Muscle of leg (tissue), 16 donors: ENCODE measurements at places on chromosomes 16 and 17. TPM values are rescaled to one million over a fixed set of nuclear protein-coding genes. Genes with fewer than 3 reads are reported as not detected.

- H3K27ac ChIP-seq, result no peak overlapping the region
- peak; percentile 89 for DNase-seq
- no peak overlapping the region for H3K4me3 ChIP-seq
These were observed 56.3 kb upstream of the DHX40 start for GRCh38 chr17:59508999-59509625.

DNA sequence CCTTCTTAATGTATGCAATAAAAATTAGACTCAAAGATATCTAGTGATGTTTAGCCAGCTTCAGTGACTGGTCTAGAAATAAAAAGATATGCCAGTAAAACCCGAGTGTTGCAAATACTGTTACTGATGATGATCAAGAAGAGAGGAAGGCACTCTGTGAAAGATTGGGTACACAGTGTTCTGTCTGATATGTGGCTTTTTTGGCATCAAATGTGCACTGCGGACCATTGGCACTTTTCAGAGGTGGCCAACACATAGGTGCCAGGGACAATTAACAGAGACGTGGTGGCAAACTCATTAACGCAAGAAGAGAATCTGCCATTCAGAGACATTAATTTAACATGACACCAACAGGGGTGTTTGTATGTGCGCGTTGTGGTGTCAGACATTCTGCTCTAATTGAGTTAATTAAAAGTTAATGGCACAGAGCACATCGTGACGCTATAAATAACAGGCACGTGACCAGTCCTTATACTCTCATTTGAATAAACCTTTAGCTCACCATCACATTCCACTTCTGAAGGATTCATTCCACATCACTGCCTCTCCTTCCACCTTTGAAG lies 549.3 kb upstream of the HSBP1 start:
- H3K4me1 ChIP-seq, result no peaks in the 10 kb centered on the region
- H3K4me3 ChIP-seq, result no peak overlapping the region
- no peak overlapping the region for H3K27ac ChIP-seq
- H3K36me3 ChIP-seq, result no peaks in the 10 kb centered on the region

OTOA gene
- 0.13 TPM for total RNA-seq

TAC4 gene
- 0.75 TPM for total RNA-seq

DNA sequence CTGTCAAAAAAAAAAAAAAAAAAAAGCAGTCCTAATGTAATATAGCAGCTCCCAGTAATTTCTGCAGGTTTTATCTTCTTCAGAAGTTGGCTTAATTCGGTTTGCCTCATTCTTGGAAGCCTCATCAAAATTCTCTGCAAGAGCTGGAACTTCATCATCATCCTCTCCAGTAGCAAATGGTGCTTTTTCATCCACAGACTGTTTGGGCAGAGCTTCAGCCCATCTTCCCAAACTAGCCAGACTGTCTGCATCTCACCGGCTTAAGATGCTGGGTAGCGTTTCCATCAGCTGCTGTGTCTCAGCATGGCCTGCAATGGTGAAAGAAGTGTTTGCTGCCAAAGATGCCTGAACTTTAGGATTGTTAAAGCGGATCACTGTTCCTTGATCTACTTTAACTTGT lies 112.6 kb downstream of the AIPL1 start:
- no peak for DNase-seq
- no peak overlapping the region for H3K27ac ChIP-seq
- H3K4me1 ChIP-seq, result peaks cover 9% of the 10 kb centered on the region
- H3K27me3 ChIP-seq, result no peaks in the 10 kb centered on the region

NPIPA1 gene
- 93.3 TPM for total RNA-seq

DNA sequence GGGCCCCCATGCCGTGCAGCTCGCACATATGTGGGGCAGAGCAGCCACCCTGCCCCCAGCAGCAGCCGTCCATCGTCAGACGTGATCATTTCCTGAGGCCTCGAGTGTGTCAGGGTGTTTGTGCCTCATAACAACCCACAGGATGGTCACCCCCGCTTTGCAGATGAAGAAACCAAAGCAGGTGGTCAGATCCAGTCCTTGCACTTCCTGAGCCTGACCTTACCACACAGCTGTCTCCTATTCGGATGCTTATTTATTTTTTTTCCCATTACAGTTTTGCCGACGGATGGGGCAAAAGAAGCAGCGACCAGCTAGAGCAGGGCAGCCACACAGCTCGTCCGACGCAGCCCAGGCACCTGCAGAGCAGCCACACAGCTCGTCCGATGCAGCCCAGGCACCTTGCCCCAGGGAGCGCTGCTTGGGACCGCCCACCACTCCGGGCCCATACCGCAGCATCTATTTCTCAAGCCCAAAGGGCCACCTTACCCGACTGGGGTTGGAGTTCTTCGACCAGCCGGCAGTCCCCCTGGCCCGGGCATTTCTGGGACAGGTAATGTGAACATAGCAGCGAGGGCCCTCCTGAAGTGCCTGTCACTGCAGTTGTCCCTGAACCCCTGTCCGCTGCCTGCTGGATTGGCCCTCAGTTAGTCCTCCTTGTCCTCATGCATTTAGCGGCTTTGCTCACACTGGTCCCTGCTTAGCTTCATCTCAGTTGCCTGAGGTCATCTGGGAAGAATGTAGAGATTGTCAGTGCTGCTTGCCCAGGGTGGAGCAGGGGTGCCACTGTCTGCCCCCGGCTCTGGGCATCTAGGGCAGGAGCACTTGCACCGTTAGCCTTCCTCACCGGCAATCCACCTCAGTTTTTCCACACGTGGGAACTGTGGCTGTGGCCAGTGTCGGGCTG lies 1.4 kb downstream of the MPG start:
- H3K27me3 ChIP-seq, result no peaks in the 10 kb centered on the region
- peaks cover 40% of the 10 kb centered on the region for H3K36me3 ChIP-seq
- peak overlapping the region; percentile 76 for H3K27ac ChIP-seq

SLC13A2 gene
- total RNA-seq, result not detected

DNA sequence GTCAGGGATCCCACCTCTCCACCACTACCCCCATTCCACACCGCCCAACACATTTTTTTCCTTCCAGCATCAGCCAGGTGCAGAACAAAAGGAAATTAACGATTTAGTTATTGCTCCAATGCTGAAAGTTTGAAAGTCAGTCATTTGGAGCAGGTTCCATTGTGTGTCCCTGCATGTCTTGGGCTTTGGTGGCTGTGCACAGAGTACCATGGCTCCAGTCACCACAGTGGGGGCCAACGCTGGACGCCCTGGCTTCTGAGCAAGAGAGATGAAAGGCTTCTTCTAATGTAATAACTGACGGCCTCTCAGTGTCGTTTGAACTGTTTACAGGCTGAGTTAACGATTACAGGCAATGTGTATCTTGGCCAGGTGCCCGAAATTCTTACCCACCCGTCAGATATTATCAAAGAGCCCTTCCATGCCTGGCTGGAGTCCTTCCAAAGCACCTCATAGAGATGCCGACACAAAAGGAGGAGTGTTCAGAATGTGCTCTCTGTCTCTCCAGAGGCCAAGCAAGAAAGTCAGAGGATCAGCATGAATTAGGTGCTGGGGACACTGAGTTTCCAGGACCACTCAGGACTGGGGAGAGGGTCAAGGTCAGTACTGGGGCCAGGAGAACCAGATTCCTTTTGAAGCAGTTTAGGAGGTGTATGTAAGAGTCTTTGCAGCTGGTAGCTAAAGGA lies 25.9 kb downstream of the RNF43 start:
- H3K4me1 ChIP-seq, result no peaks in the 10 kb centered on the region
- DNase-seq, result no peak
- H3K27me3 ChIP-seq, result peaks cover 9% of the 10 kb centered on the region
